ENCODE measurements at places on chromosomes 16 and 17.

DNA sequence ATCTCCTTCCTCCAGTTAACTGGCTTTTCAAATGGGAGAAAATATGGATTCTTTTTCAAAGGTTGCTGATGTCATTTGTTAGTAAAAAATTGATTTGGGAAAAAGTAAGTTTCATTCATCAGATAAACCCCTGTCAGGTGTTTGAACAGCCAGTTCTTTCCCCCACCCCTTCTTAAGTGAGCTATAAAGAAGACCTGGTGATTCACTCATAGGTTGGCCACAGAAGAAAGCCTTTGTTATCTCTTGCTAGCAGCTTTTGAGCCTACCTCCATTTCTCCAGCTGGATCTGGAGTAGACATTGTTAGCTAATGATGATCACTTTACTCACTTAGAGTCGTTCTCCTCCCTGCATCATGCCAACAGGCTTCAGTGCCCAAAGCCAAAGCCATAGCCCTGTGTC lies 63.0 kb downstream of the NLK start:
- no peak for DNase-seq

DNA sequence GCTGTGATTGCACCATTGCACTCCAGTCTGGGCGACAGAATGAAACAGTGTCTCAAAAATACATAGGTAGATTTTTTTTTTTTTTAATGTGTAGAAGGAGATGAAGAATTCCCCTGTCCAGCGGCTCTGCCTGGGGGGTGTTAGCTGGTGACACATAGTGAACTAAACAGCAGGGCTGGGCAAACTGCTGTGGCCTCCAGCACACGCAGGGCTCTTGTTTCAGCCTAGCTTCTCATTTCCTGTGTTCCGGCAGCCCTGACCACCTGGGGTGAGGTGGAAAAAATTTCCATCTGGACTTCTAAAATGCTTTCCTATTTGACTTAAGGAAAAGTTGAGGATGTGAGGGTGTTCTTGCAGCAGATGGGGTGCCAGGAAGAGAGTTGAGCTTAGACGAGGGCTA lies 33.3 kb upstream of the RGS9 start:
- DNase-seq, result no peak

DNA sequence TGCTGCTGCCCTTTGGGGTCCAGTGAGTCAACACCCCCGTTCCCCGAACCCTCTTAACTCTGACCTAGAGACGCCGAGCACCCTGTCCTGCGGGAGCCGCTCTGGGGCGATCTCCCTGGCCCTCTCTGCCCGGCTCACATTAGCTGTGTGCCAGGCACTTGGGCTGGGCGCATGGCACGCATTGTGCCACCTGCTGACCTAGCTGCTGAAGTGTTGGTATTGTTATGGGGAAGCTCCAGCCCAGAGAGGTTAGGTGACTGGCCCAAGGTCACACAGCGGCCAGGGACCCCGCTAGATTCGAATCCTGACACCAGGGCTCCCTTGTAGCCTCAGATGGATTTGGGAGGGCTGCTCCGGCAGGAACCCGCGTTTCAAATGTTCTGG lies 1.1 kb downstream of the HSD17B1 start:
- DNase-seq, result no peak

GRCh38 chr16:75632857-75633256 lies 9.8 kb upstream of the ADAT1 start:
- no peak for DNase-seq

DNA sequence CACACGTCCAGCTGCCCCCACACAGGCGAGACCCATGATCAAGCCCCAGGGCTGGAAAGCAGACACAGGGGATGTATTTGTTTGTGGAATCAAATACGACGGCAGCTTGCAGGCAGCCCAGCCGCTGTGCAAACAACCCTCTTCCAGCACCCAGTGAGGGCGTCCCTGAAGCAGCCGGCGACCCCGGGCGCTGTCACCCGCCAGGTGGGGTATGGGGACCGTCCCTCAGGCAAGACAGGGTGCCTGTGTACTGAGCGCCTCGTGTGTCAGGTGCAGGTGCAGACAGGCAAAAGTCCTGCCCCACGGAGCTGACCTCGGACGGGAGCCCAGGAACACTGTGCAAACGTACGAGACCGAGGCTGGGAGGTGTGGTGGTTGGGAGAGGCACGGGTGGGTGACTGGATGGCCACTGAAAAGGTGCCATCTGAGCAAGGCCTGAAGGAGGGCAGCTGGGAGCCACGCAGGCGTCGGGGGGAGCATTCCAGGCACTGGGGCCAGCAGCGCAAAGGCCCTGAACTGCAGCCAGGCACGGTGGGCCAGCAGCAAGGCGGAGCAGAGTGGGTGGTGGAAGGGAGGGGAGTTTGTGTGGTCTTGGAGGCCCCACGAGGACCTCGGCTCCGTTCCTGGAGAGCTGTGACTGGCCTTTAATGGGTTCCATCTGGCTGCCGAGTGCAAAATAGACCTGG lies 48.5 kb downstream of the CBFA2T3 start:
- DNase-seq, result no peak

DNA sequence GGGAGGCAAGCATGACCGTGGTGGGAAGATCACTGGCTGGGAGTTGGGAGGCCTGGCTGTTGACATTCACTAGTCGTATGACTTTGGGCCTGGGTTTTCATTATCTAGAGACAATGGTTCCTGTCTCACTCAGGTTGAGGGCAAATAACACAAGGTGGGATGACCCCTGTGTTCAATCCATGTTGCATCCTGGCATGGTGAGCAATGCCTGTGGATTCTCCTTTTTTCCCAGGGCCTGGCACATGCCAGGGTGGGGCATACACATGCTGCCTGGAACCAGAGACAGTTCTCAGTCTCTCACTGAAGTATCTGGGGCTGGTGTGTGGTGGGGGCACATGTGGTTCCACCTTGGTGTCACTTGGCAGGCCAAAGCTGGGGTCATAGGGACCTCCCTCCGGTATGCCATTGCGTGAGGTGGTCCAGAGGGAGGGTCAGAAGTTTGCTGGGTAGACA lies 5.4 kb downstream of the THRA start:
- no peak for DNase-seq

GRCh38 chr16:11734025-11734652 lies 8.5 kb downstream of the TXNDC11 start:
- no peak for DNase-seq
